Esophagus squamous epithelium (tissue), 5 donors: ENCODE measurements at places on chromosomes 3 and 15. TPM values are rescaled to one million over a fixed set of nuclear protein-coding genes. Genes with fewer than 3 reads are reported as not detected.

Gene C3orf80
- 0.53 TPM for total RNA-seq

- DNase-seq = no peak
Observed at GRCh38 chr3:140950863-140951262, 9.2 kb downstream of the SLC25A36 start.

GRCh38 chr3:62625268-62625667 is 249.9 kb downstream of the CADPS start:
- DNase-seq = no peak

DNA sequence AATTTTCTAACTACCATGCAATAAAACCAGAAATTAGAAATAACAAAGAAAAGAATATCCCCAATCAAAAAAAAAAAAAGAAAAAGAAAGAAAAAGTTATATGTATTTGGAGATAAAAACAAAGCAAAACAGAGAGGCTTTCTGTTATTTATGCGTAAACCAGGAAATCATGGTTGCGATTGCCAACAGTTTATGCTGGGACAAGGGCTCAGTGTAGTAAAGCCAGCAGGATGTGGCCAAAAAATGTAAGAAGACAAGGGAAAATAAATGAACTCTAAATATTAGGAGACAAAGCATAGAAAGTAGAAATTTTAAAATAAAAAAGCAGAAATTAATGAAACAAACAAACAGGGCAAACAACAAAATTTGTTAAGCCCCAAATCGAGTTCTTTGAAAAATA is 27.2 kb upstream of the GOLGA8J start:
- no peak for DNase-seq

GRCh38 chr3:28940530-28940929 is 340.3 kb upstream of the RBMS3 start:
- DNase-seq = no peak

- no peak for DNase-seq
Observed at GRCh38 chr15:98700519-98700918, 52.2 kb downstream of the IGF1R start.
